ENCODE measurements at places on chromosomes 1 and 21.

DNA sequence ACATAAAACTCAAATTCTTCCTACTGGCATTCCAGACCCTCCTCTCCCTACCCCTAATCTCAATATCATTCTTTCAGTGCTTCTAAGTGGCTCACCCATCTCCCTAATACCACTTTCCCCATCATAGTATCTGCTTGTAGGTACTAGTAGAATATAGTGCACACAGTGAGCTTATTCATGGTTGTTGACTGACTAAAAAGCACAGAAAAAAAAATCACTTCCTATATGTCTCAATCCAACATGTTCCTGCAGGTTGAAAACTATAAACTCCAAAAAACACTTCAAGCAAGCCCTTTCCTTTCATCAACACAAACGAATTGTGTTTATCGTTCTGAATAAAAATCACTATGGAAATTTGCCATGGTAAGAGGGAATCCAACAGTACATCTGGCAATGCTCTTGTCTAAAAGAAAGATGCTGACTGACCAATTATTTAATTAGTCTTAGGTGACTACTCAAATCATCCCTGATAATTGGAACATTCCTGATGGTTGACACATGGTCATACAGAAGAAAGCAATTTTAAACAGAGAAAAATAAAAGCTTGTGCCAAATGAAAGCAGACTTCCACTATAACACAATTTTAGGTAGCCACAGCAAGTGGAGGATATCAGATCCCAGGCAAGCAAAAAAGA lies 87.1 kb downstream of the NDUFS5 start:
- DNase-seq = no peak

- DNase-seq = no peak
Measured at GRCh38 chr1:235015291-235015985, 113.2 kb downstream of the TOMM20 start.

- peak; percentile 78 for DNase-seq
Measured at GRCh38 chr1:32208891-32209328, at the start of gene DCDC2B. Gene DCDC2B, plus strand, starts transcription at chr1:32209089. Its CDS starts 5 bp downstream, at chr1:32209094.

- DNase-seq = peak; percentile 86
Measured at GRCh38 chr21:14273736-14274538, 58.0 kb downstream of the RBM11 start.

- DNase-seq = peak; percentile 47
Measured at GRCh38 chr1:145997718-145998023, 1.3 kb upstream of the TXNIP start.

GRCh38 chr1:17355898-17356297 lies 16.1 kb upstream of the PADI6 start:
- DNase-seq = no peak

DNA sequence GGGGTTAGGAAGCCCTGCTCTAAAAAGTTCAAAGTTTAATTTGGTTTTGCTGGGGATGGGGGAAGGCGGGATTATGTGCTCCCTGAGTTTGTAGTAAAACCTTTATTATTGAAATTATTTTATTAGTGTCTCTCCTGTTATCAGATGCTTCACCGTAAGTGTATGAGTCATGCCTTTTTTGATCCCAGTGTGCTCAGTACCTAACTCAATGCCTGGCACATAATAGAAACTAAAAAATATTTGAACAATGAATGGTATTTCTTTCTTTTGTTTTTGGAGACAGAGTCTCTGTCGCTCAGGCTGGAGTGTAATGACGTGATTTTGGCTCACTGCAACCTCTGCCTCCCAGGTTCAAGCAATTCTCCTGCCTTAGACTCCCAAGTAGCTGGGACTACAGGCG lies 6.4 kb downstream of the SNRPE start:
- no peak for DNase-seq

DNA sequence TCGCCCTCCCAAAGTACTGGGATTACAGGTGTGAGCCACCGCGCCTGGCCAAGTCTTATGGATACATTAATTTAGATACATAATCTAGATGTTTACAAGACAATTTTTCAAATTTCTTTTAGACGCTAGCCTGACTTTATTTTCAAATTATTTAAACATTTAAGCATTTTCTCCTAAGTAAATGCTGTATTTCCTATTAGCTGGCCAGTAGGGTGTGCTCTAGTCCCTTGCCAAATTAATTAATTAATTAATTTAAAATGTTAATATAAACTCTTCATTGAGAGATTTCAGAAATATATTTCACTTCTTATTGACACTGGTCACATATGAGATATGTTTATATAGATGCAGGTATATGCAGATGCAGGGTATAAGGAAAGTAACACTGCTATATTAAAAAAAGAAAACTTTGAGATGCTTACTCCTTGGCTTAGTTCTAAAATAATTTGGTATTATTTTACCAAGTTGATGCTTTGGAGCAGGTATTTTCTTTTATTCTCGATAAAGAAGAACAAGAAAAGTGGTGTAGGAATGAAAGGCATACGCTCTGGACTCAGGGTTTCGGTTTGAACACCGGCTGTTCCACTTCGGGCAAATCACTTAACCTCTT lies 5.2 kb upstream of the ERRFI1 start:
- peak; percentile 33 for DNase-seq

GRCh38 chr1:15441247-15441646 lies 3.0 kb downstream of the CTRC start:
- DNase-seq = no peak

DNA sequence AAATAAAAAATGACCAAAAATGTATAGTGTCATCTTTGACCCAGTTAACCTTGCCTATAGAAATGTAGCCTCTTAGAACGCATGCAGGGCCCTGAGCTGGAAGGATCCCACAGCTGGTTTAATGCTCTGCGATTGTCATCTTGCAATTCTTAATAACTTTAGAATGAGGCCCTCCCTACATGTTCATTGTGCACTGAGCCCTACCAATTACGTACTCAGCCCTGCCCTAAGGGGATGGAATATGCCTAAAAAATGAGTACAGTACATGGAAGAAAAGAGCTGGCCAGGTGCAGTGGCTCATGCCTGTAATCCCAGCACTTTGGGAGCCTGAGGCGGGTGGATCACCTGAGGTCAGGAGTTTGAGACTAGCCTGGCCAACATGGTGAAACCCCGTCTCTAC lies 57.8 kb upstream of the BCAR3 start:
- DNase-seq = no peak

DNA sequence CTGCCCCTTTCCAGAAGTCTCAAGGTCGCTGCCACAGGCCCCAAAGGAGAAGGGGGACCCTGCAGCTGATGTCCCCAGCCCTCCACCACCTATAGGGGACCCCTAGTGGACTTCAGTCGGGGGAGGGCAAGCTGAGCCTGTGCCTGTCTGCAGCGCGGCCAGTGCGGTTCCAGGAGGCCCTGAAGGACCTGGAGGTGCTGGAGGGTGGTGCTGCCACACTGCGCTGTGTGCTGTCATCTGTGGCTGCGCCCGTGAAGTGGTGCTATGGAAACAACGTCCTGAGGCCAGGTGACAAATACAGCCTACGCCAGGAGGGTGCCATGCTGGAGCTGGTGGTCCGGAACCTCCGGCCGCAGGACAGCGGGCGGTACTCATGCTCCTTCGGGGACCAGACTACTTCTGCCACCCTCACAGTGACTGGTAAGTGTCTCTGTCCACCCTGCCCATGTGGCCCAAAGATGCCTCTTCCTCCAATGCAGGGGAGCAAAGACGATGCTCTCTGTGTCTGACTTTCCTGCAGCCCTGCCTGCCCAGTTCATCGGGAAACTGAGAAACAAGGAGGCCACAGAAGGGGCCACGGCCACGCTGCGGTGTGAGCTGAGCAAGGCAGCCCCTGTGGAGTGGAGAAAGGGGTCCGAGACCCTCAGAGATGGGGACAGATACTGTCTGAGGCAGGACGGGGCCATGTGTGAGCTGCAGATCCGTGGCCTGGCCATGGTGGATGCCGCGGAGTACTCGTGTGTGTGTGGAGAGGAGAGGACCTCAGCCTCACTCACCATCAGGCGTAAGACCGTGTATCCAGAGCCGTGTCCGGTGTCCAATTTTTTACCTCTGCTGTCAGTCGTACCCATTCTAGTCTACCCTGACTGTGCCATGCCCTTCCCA lies 79.9 kb downstream of the OBSCN start:
- DNase-seq = no peak

- DNase-seq = no peak
Measured at GRCh38 chr1:10209590-10209904, 823 bp upstream of the KIF1B start.

DNA sequence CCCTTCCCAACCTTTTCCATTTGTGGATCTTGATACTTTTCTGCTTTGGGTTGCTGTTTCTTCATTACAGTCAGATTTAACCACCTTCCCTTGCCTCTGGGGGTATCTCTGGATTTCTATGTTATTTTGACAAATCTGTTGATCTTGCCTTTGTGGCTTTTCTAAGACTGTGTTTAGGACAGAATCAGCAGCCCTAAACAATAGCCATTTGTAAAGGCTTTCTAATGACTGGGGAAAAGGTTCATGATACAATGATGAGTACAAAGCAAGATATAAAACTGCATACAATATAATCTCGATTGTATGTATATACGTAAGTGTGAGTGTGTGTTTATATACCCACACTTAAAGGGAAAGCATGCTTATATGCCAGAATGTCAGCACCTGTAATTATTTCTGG lies 27.8 kb downstream of the FAM20B start:
- no peak for DNase-seq

GRCh38 chr1:74266001-74266400 lies 30.8 kb downstream of the TNNI3K start:
- no peak for DNase-seq

GRCh38 chr1:10906866-10907519 lies 105.5 kb upstream of the TARDBP start:
- DNase-seq = no peak

DNA sequence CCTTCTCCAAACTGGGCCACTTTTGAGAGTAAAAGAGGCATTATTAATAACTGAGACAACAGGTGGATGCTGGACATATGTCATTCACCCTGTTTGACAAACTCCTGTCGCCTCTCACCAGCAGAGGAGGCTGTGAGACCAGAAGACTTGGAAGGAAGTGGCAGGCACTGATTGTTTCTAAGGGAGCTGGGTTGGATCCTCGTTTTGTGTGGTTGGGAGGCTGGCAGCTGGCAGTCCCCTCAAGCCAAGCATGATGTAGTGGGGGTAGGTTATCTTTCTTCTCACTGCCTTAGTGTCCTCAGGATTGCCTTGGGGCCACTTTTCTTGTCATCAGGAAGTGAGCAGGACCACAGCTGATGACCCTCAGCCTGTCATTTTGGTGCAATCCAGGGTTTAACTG lies 86.5 kb upstream of the KCNJ15 start:
- DNase-seq = peak; percentile 1

GRCh38 chr1:110783292-110783918 lies 89.5 kb upstream of the CD53 start:
- DNase-seq = peak; percentile 74

DNA sequence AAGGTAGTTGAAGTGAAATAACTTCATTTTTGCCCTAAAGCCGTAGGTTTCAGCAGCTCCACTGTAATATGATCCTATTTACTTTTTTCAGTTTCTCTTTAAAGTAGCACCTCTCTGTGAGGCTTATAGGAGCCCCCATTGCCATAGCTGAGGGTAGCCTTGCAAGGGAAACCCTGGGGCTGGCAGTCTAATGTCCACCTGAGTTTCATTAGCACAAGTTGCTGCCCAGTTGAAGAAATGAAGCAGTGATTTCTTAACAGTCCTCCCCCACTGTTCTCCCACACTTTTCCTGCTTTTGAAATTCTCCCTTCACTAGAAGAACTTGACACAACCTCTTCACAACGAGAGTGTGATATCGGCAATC lies 1.5 kb downstream of the HMCN1 start:
- no peak for DNase-seq

DNA sequence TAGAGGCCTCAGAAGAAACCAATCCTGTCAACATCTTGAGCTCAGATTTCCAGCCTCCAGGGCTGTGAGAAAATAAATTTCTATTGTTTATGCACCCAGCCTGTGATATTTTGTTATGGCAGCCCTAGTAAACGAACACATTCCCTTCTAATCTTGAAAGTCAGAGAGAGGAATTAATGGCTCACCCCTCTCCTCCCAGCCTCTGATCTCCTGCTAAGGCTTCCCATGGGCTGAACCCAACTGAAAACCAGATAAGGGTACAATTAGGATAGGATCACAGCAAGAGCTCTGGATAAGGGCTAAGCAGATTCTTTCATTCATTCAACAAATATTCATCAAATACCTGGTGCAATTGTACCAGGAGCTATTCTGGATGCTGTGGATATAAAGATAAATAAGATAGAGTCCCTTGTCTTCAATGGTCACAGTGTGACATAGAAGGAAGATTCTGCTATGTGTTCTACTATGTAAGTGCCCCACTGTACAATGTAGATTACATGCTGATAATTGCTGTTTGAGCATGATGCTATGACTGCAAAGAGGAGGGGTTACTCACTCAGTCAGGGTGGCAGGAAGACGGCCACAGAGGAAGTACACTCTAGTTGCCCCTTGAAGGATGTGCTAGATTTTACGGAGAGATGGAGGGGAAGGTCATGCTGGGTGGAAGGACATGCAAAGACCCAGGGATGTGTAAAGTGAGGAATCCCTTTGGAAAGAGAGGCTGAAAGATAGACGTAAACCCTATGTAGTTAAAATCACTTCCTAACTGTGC lies 203.3 kb upstream of the JUN start:
- no peak for DNase-seq

- no peak for DNase-seq
Measured at GRCh38 chr1:233707880-233708815, 94.2 kb downstream of the KCNK1 start.

DNA sequence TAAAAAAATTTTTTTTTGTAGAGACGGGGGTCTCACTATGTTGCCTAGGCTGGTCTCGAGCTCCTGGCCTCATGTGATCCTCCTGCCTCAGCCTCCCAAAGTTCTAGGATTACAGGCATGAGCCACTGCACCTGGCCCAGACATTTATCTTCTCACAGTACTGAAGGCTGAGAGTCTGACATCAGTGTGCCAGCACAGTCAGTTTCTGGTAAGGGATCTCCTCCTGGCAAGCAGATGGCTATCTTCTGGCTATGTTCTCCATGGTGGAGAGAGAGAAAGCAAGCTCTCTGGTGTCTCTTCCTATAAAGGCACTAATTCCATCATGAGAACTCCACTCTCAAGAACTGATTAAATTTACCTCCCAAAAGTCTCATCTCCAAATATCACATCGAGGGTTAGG lies 57.8 kb upstream of the C1orf185 start:
- no peak for DNase-seq

DNA sequence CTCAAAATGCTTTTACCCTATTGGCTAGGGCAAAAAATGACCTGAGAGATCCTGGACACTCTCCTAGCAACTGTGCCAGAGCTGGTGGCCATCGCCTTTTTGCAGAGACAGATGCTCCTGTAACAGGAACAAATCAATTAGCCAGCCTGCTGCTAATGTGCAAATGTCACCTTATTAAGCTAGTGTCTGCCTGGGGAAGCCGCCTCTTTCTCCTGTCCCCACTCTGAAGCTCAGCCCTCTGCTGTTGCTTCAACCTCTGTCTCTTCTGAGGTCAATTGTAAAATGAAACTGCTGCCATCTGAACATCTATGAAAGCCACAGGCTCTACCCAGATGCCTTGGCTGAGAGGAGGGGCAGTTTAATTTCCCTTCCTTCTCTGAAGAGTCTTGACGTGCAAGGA lies 85.5 kb upstream of the CACNA1E start:
- no peak for DNase-seq
